ENCODE measurements at places on chromosomes 6 and 20.

- peak; percentile 67 for DNase-seq
Measured at GRCh38 chr6:34027445-34027936, 118.4 kb downstream of the GRM4 start.

DNA sequence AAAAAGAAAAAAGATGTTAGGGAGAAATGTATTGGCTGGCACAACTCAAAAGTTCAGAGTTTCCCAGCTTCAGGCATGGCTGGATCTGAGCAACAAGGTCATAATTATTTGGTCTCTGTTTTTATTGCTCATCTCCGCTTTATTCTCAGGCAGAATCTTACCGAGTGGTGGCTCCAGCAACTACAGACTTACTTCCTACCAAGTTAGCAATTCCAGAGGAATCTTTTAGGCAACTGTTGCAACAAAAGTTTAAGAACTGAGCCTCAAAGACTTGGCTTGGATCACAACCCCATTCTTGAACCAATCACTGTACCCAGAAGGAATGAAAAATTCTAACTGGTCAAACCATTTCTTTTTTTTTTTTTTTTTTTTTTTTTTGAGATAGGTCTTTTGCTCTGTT lies 35.5 kb upstream of the NCOA3 start:
- DNase-seq, result no peak

- no peak for DNase-seq
Measured at GRCh38 chr20:49685161-49685601, 28.5 kb downstream of the B4GALT5 start.

GRCh38 chr6:142613981-142614380 lies 312.2 kb downstream of the ADGRG6 start:
- no peak for DNase-seq

GRCh38 chr20:13941031-13941430 lies 49.4 kb downstream of the SEL1L2 start:
- no peak for DNase-seq

- no peak for DNase-seq
Measured at GRCh38 chr6:85498596-85499258, 48.8 kb downstream of the NT5E start.

- no peak for DNase-seq
Measured at GRCh38 chr6:148831531-148831930, 84.7 kb downstream of the UST start.

GRCh38 chr6:38750968-38751615 lies 36.0 kb downstream of the DNAH8 start:
- no peak for DNase-seq

DNA sequence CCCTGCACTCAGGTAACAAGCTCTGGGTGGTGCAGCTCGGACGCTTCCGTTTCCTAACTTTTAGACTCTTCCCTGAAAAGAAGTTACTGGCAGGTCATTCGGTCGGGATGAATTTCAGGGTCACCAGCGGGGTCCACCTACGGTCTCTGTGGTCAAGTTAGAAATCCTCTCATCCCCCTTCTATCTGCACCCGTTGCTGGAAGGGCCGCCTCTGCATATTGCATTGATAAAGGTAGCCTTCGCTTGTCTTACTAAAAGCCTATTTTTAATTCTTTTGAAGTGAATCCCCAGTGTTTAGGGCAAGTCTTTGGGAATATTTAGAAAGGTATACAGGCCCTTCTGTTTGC lies 47.3 kb downstream of the LRRN4 start:
- no peak for DNase-seq

- no peak for DNase-seq
Measured at GRCh38 chr6:42889815-42890214, 10.4 kb downstream of the RPL7L1 start.

DNA sequence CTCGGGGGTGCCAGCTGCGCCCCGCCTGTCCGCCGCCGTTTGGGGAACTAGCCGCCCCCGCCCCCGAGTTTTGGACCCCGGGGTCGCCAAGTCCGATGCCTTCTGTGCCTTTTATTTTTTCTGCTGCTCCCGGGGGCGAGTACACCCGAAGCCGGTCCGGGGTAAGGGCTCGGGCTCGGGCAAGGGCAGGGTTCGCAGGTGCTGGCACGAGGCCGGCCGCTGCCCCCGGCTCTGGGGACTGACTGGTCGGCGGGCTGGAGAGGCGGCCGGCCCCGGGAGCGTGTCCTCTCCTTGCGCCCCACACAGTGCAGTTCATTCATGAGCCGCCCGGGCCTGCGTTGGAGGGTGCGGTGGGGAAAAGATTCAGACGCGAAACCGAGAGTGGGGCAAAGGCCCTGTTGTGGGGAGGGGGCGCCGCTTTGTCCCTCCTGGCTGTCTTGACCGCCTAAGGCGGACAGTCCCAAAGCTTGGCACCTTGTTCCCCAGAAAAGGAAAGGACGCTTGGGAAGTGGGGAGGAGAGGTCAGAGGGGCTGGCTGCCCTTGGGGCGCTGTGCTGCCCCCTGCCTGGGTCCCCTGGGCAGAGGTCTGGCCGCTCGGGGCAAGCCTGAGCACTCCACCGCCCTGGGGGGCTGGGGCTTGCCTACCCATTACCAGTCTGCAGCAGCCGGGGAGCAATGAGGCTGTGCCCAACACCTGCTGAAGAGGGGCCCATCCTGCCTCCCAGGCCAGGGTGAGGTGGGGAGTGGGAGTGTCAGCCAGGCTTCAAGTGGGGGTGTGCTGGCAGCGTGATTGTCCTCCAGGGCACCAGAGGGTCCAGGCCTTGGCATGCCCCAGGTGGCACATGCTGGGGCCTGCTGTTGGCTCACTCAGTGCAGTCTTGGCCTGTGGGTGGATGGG lies 915 bp downstream of the TMEM63B start:
- DNase-seq, result peak; percentile 40

DNA sequence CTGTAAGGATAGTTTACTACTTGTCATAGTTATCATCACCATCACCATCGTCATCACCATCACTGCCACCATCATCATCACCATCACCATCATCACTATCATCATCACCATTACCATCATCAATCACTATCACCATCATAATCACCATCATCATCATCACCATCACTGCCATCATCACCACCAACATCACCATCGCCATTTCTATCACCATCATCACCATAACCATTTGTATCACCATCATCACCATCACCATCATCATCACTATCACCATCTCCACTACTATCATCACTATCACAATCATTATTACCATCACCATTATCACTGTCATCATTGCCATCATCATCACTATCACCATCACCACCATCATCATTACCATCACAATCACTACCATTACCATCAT lies 655.5 kb upstream of the DEFB115 start:
- no peak for DNase-seq

GRCh38 chr6:41967312-41968287 lies 26.0 kb upstream of the CCND3 start:
- DNase-seq, result peak; percentile 47

DNA sequence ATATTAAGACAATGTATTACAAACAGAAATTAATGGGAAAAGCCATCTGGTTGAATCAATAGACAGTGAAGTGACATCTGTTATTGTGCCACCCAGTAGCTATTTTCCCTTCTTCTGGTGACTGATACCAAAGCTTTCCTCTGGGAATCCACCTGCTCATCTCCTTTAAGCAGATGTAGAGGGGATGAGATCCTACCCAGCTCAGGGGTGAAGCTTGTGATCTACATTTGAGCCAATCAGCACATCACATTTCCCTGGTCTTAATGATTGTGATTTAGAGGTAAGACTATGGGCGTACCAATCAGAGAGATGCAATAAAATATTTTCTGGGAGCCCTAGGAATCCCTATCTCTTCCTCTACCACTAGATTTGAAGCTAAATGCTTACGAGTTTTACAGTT lies 782.9 kb downstream of the PTPRT start:
- no peak for DNase-seq

GRCh38 chr20:37298190-37298939 lies 8.9 kb downstream of the MANBAL start:
- peak; percentile 69 for DNase-seq

- no peak for DNase-seq
Measured at GRCh38 chr20:36670665-36671357, 24.8 kb upstream of the SLA2 start.

DNA sequence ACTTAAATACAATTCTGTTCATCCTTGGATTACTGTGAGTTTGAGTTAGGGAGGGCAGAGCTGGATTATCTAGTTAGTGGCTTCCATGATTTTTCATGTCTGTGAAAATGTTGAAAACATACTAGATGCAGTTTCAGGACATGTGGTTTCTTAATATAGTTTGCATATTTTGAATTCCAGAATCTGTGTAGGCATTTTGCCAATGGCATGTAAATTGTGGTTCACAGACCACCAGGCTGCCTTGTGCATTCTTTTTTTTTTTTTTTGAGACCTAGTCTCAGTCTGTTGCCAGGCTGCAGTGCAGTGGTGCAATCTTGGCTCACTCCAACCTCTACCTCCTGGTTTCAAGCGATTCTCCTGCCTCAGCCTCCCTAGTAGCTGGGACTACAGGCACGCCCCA lies 42.8 kb downstream of the CDC5L start:
- no peak for DNase-seq

DNA sequence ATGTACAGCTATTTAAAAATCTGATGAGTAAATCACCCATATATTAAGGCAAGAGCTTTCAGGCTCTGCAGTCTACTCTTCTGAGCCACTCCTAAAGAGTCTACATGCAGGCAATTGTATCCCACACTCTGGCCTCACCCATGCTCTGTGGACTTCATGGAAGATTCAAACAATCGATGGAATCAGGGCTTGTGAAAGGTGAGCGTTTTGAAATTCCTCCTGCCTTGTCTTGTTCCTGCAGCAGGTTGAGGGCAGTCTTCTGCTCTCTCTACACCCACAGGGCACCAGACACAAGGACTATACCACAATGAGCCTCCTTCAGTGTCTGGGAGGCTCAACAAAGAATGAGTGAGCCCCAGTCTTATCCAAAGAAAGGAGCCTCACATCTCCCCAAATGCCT lies 51.1 kb downstream of the TBC1D7 start:
- DNase-seq, result no peak

- DNase-seq, result no peak
Measured at GRCh38 chr6:29656157-29656556, 735 bp upstream of the MOG start.

DNA sequence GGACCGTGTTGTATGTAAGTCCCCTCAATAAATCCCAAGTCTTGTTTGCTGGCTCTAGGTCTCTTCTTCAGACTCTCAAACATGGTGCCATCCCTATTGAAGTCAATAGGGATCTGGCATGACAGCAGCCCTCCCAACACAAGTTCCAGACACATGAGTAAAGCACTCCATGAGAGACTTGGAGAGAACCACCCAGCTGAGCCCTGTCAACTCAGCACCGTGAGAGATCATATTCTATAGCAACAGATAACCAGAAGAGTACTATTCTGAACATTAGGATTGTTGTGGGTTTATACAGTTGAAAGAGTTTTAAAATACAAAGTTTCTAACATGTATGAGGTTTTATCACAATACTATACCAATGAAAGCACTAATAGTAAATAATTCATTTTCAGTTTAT lies 23.5 kb downstream of the TMEM14A start:
- DNase-seq, result no peak

- DNase-seq, result peak; percentile 13
Measured at GRCh38 chr6:146335336-146335735, 208.3 kb upstream of the RAB32 start.

- no peak for DNase-seq
Measured at GRCh38 chr20:25011831-25012241, 19.3 kb upstream of the APMAP start.

- peak; percentile 31 for DNase-seq
Measured at GRCh38 chr6:131136021-131136786, 937 bp downstream of the AKAP7 start.

- no peak for DNase-seq
Measured at GRCh38 chr20:44714102-44714700, 968 bp upstream of the CCN5 start.

DNA sequence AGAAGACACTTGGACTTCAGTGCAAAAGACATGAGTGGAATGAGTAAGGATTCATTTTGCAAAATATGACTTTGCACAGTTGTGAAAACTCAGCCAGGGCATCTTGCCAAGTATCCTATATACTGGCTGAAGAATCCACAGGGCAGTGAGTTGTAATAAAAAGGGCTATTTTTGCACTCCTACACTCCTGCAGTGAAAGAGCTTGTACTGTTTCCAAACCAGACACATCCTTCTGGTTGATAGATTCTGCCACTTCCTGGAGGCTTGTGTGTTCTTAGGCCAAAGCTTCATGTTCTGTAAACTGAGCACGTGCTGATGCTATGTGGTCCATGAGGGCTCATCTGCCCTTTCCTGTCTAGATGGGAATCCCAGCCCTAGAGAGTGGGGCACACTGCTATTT lies 34.9 kb downstream of the GMPR start:
- DNase-seq, result peak; percentile 6

DNA sequence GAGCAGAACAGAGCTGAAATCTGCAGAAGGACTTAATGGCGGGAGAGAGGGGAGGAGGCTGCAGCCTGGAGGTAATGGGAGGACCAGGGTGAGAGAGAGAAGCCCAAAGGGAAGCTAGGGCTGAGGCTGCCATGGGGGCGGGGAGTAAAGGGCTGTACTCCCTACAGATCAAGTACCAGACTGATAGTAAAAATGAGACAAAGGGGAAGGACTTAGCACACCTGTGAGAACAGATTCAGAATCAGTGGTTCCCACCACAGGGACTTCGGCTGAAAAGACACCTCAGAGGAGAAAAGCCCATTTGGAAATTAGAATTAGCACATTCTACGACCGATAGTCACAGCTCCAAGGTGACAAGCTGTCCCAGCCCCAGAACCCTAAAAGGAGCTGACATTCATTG lies 6.4 kb upstream of the TBXT start:
- no peak for DNase-seq

GRCh38 chr6:110385458-110385863 lies 27.3 kb upstream of the METTL24 start:
- DNase-seq, result no peak

GRCh38 chr20:50517817-50518154 lies 7.6 kb downstream of the PTPN1 start:
- DNase-seq, result no peak

GRCh38 chr20:25252230-25252651 lies 4.4 kb downstream of the PYGB start:
- no peak for DNase-seq

GRCh38 chr6:148657048-148657447 lies 89.8 kb upstream of the UST start:
- DNase-seq, result peak; percentile 95

DNA sequence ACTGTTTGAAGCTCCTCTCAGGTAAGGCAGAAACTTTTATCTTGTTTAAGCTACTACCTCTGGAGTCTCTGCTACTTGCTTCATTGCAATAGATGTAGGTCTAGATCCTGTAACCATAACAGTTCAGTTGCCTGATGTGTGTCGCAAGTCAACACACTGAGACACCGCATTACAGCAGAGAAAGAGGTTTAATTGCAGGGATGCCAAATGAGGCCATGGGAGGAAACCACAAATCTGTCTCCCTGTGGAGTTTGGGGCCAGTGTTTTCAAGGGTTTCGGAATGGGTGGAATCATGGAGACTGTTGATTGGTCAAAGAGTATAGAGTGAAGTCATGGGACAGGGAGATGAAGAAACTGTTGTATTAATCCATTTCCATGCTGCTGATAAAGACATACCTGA lies 57.1 kb upstream of the RBM24 start:
- no peak for DNase-seq

DNA sequence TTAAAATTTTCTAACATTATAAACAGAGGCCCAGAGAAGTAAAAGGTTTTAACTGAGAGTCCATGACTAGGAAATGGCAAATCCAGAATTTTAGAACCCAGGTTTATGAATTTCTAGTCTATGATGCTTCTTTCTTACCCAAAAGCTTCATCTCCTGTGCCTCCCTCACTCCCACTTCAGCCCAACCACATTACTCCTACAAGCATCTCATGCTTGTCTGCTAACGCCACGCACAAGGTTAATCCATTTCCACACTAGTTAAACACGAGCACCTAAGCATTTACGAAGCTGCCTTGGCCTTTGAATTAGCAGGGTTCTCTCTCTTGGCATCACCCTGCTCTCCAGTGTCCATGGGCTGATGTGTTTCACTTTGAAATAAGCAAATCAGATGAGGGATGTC lies 32.0 kb downstream of the TNFRSF21 start:
- DNase-seq, result no peak
